Fibroblast of skin of abdomen (primary cell): ENCODE measurements at places on chromosomes 1 and 21.

DNA sequence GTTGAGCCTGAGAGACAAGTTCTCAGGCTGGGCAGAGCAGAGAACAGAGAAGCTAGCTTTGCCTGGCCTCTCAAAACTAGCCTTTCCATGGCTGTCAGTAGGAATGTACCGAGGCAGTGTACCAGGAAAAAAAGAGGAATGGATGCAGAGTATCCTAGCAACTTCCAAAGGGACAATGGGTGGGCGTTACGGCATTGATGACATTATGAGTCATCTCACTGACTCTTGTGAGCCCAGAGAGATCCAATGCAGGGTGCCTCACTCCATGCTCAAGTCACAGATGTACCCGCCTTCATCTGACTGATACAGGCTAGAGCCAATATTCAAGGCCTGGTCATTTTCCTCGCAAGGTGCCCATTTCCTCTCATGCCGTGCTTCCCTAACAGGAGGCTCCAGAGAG lies 51.4 kb upstream of the C8B start:
- DNase-seq, result peak; percentile 13

DNA sequence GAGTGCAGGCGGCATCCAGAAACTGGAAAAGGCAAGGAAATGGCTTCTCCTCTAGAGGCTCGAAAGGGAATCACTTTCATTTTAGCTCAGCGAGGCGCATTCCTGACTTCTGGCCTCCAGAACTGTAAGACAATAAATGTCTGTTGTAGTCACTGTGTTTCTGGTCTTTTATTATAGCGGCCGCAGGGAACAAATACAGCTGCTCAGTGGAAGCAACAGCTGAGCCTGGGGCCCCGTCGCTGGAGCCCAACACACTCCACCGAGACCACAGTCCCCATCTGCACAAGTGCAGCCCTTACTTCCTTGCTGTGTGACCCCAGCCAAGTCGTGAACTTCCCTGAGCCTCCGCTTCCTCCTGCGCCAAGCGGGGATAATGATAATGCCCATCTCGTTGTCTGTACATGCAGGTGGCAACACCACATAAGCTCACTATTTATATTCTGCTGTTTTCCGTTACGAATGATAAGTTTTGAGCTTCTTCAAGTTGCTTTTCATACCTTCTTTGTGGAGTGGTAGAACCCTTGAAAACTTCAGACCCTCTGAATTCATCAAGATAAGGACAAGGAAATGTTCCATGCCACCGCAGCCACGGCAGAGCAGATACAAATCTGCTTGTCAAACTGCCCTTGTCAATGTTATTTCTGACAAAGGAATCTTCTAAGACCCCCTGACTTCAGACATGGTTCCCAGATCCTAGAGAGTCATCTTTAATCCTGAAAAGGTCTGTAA lies 3.2 kb upstream of the LAPTM5 start:
- no peak for DNase-seq

DNA sequence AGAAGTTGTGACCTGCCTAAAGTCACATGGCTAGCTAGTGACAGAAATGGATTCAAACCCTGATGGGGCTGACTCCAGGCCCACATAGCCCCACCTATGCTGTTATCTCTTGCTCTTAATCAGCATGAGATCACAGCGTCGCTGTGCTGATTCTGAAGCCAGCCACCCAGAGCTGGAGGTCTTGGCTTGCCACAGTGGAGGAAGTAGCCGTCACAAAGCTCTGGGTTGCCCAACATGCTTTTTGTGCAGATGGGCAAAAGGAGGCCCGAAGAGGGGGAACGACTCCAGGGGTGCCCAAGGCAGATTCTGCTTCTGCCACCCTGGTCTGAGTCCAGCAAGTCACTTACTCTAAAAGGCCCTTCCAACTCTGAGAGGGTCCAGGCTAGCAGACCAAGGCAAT lies 14.7 kb upstream of the MFSD2A start:
- DNase-seq, result no peak

GRCh38 chr1:203871114-203871880 lies 9.9 kb downstream of the SNRPE start:
- DNase-seq, result peak; percentile 74

GRCh38 chr1:189563784-189564183 lies 913.9 kb downstream of the BRINP3 start:
- no peak for DNase-seq

DNA sequence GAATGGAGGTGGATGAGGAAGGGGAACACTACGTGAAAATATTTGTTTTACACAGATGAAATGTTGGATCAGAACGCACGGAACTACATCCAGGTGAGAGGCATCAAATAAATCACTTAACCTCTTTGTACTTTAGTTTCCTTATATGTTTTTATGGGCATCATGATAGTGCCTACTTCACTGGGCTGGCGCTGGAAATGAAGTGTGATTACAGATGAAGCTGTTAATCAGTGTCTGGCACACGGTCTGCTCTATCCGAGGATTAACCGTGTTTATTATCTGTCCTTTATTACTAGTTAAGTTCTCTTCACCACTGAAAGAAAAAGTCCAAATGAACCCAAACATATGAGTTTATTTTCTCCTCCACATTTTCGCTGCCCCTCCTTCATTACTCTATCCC lies 96.0 kb upstream of the TRABD2B start:
- no peak for DNase-seq

DNA sequence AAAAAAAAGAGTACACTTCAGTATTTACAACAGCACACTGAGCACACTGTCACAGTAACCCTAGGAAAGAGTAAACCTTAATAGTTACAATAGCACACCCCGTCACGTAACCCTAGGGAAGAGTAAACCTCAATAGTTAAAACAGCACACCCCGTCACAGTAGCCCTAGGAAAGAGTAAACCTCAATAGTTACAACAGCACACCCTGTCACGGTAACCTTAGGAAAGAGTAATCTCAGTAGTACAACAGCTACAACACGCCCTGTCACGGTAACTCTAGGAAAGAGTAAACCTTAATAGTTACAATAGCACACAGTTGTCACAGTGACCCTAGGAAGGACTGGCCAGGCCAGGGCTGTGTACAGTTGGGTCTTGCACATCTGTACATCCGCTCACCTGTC lies 3.0 kb downstream of the CDK11A start:
- no peak for DNase-seq

DNA sequence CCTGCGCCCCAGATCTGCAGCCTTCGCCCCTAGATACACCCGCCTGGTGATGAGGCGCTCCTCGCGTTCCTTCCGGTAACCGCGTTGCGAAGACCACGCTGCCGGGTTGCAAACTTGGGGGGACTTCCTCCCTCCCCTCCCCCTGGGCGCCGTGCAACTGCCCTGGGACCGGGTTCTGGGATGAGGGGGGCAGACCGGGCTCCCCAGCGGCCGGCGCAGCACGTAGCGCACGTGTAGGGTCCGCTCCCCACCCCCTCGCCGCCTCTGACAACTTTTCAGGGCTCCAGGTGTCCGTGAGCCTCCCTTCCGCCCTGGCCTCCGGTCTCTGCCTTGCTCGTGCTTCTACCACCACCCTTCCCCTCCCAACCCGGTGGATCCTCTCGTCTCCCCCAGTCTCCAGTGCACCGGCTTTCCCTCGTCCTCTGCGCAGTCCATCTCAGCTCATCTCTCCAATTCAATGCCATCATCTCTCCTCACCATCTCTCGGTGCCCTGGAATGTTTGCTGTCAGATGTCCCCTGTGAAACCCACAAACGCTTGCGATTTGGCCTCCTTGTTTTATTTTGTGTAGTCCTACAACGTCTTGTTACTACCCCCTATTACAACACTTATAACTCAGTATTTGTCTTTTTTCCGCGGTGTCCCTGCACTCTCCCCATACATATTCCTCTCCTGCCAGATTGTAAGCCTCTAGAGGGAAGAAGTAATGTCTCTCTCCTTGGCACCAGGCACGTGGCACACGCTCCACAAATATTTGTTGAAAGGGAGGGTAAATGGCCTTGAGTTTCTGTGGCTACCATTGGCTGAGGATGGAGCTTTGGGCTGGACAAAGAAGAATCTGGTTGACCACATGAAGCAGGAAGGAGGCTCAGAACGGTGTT lies 782 bp downstream of the PCAT6 start:
- peak; percentile 34 for DNase-seq

- DNase-seq, result no peak
Measured at GRCh38 chr1:150829751-150830150, 21.7 kb upstream of the CTSK start.

DNA sequence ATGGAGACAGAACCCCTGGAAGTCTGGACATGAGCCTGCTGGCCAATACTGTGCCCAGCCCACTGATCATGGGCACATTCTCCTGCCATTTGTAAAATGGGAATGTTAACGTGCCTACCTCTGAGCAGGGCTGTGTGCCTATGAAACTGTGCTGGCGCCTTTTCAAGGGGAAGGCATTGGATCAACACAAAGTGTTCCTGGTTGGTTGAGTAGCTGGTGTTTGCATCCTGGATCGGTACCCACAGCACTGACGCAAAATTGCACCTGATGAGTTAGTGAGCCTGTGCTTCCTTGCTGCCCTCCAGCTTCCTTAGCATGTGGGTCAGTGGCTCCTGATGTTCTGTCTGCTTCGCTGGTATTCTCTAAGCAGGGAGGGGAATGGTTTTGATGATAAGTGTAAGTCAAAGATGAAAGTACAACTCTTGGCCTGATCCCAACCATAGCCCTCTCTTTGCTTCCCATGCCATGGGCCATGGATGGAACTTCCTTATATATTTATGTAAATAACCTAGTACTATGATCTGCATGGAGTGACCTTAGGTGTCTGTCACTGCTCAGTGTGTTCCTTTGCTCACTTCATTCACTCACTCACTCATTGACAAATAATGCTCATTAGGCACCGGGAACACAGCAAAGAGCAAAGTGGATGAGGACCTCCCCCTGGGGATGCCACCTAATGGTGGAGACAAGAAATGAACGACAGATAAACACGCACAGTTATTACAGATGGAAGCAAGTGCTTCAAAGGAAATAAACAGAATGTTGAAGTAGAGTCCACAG lies 22.7 kb downstream of the MAB21L3 start:
- DNase-seq, result no peak

DNA sequence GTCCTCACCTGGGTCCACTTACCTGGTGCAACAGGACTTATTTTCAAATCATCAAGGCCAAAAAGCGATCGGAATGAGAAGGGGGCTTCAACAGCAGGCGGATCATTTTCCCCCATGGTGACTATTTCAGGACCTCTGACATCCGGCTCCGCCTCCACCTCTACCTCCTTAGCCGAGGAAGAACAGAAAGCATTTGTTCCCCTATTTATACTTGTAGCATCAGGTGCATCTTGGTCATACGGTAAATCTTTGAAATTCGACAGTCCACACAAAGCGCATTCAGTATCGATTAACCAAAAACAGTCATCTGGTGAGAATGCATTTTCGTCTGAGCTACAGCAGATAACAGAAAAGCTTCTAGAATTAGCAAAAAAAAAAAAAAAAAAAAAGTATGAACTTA lies 550 bp downstream of the TMPRSS3 start:
- no peak for DNase-seq

GRCh38 chr1:193359631-193360030 lies 173.2 kb upstream of the B3GALT2 start:
- no peak for DNase-seq

- no peak for DNase-seq
Measured at GRCh38 chr1:211326140-211326527, 499 bp upstream of the TRAF5 start.
